ENCODE measurements at places on chromosomes 3 and 15.
A peak's percentile ranks its signal among the peaks of the same experiment; 100 is the strongest.

- no peak for DNase-seq
These were observed 38.8 kb downstream of the LMCD1 start for GRCh38 chr3:8540456-8540855.

GRCh38 chr3:16477521-16477920 is 36.0 kb downstream of the RFTN1 start:
- DNase-seq, result no peak

DNA sequence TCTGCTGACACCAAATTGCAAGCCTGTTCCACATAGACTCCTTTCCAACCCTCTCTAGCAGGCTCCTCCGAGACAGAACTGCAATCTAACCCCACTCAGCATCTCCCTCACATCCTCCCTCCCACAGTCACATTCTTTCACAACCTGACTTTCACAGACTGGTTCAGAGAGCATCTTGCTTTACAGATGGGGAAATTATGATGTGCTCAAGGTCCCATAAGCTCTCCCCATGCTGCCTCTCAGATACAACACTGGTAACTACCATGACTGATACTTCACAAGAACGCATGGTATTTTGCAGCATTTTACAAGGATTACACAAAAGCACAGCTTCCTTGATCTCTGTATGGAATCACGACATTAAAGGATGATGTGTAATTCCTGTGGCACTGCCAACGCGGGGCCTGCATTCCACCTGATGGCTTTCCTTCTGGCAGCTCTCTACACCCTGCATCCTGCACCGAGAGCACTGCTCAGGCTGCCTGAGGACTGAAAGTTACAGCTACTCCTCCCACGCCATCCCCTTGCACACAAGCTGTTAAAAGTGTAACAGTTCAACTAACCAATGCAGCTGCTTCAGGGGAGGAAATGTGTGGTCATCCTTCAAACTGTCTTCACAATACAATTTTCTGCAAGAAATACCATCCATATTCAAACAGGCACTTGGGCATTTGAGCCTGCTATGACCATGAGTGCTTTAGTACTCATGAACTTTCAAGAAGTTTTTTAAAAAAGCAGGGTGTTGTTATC is 27.6 kb downstream of the TBC1D2B start:
- DNase-seq, result peak; percentile 62

GRCh38 chr3:67509471-67510075 is 144.8 kb downstream of the SUCLG2 start:
- DNase-seq, result no peak

- no peak for DNase-seq
These were observed 134.6 kb downstream of the PEAK1 start for GRCh38 chr15:77285057-77285997.

DNA sequence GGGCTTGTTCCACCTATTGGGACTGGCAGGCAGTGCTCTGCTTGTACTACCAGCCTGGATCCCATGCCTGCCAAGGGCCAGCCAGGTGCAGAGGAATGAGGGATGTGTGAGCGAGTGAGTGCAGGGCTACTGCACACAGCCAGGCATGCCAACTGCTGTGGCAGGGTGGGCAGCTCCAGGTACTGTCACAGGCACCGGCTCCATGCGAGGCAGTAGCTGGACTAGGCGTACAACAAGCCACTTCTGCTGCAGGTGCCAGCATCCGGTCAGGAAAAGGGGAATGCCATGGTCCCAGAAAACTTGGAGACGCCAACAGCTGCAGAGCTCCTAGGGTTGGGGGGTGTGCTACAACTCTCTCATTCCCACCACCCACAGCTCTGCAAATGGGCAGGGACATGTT is 1356.7 kb downstream of the SI start:
- DNase-seq, result no peak

DNA sequence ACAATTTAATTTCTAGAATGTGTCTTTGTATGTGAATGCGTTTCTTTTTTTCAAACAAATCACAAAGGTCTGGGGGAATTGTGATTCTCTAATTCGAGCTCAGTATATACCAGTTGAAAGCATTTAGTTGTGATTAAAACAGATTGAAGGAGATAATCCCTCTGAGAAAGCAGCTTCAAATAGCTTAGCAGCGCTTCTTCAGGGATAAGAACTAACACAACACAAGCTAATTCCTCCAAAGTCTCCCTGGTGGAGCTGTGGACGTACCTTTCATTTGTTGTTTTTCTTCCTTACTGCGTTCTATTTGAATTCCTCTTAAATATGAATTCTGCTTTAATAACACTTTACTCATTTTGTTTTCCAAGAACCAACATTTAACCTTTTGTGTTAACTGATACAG is 286.7 kb downstream of the ROBO2 start:
- DNase-seq, result no peak

DNA sequence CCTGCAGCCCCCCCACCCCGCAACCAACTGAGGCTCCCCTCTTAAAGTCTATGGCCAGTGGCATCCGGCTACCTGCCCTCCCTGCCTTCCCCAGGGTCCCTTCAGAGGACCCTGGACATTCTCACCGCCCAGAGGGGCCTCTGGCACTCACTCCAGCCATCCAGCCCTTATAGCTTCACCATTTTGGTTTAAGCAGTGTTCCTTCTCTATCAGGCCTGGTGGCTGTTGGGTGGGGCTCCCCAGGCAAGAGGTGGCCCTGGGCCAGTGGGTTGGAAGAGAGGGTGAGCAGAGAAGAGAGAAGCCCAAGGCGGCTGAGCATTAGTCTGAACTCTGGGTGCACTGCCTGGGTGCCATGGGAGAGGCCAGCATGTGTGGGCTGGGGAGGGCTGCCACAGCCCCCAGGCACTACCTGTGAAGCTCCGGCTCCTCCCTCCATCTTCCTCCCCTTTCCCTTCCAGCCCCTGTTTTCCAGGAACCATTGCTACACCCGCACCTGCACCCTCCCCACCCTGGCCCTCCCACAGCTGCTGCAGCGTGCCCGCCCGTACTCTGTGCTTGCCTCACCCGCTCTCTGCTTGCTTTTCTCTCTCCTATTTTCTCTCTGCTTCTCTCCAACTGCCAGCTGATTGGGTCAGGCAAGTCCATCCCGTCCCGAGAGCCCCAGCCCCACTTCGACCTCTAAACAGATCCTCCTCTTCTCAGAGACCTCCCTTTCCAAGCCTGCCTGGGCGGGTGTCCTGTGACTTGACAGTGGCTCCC is 168.2 kb downstream of the TBC1D2B start:
- DNase-seq, result no peak

DNA sequence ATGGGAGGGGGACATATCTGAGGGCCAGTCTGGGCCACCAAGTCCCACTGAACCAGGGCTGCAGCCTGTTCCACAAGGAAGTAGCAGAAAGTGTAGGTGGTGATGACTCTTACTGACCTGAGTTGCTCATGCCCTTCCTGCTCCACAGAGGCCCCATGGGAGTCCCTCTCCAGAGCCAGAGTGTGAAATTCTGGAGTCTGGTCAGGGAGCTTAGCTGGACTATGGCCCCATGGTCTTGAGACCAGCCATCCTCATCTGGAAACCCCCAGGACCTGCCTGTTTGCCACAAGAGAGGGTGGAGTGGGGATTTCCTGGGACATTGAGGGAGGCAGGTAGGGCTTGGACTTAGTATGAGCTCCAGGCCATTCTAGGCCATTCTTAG is 3.0 kb downstream of the SPINT1 start:
- DNase-seq, result no peak

DNA sequence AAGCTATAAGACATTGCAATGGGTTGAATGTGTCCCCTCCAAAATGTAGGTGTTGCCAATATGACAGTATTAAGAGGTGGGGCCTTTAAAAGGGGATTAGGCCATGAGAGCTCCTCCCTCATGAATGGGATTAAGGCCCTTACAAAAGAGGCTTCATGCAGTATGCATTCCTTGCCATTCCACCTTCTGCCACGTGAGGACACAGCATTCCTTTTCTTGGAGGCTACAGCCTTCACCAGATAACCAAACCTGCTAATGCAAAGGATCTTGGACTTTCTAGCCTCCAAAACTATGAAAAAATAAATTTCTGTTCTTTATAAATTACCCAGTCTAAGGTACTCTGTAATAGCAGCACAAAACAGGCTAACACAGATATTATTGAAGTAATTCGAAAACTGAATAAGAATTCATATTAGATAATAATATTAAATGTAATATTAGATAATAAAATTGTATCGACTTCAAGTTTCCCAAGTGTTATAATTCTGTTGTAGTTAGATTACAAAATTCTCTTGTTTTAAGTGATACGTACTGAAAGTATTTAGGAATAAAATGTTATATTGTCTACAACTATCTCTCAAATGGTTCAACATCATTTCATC is 29.4 kb upstream of the ATP8B4 start:
- peak; percentile 42 for DNase-seq

- DNase-seq, result no peak
These were observed 2.0 kb upstream of the GP9 start for GRCh38 chr3:129058441-129059200.

- no peak for DNase-seq
These were observed 14.9 kb upstream of the SLC24A5 start for GRCh38 chr15:48105936-48106335.
